DND-41 (cell line): ENCODE measurements at places on chromosomes 12 and 14.

DNA sequence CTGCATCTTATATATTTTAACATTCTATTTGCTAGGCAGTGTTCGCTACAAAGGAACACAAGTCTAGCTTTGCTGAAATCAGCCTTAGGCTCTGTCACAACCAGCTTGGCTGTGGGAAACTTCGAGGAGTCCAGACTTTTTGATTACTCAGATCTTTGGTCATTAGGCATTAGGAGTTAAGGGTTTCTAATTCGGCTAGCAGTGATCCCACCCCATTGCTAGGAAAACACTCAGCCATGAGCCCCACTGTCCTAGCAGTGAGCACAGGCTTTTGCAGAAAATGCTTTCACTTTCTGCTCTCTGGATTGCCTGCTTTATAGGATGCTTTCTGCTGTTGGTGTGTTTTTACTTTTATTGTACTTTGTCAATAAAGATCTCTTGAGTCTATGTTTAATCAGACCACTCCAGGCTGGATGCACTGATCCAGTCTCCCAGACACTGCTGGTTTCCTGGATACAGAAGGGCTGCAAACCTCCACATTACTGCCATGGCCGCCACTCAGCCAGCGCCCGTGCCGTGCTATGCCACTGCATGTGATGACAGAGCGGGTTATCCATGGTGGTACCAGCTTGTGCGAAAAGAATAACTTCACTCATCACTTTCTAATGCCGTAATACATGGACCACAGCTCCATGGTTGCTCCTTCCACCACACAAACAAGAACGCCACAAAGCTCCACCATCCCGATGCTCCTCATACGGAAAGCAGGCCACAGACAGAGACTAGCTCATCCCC is 41.0 kb upstream of the PYGL start:
- no peak for DNase-seq

DNA sequence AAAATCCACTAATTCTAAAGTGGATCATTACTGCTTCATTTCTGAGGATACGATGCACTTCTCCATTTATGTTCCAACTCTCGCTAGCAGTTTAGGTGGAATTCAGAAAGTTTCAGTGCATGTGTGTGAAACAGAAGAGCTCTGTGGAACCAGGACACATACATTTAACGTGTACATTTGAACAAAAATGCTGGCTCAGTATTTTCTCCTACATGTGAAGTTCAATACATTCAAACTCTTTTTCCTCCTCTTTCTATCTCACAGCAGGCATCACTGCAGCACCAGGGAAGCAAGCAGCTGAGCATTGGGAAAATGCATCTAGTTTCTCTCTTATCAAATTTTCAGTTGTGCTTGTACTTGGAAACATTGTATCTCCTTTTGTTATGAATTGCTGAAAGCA is 169.4 kb upstream of the CNTN1 start:
- DNase-seq, result no peak

DNA sequence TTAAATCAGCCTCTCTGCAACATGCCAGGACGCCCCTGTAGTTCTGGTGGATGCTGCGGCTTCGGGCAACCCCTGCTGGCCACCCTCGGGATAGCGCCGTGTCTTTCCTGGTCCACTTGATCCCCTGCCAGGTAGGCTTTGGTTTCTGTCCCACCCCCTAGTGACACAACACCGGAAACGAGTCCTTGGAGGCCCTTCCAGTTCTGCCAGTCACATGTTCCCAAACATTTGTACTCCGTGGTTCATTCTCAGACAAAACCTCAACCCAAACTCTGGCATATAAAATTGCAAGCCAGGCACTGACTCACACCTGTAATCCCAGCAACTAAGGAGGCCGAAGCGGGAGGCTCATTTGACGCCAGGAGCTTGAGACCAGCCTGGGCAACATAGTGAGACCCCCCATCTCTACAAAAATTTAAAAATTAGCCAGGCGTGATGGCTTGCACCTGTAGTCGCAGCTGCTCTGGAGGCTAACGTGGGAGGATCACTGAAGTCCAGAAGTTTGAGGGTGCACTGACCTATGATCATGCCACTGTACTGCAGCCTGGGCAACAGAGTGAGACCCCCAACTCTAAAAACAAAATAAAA is 37.0 kb downstream of the RASAL1 start:
- DNase-seq, result peak; percentile 86

DNA sequence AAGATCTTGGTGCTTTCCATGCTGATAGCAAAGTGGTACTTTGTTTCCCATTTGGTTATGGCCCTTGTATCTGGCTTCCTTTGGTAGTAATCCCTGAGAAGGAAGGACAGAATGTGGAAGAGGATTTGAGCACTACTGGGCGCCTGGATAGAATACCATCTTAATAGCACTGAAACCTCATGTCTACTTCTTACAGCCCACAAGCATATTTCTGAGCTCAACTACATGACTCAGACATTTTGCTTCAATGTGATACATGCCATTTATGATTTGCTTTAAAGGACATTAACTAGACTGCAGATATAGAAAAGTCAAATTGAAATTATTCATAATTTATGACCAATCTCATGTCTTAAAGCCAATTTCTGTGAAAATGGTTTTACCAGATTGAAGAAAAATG is 80.4 kb downstream of the LIN7A start:
- no peak for DNase-seq

DNA sequence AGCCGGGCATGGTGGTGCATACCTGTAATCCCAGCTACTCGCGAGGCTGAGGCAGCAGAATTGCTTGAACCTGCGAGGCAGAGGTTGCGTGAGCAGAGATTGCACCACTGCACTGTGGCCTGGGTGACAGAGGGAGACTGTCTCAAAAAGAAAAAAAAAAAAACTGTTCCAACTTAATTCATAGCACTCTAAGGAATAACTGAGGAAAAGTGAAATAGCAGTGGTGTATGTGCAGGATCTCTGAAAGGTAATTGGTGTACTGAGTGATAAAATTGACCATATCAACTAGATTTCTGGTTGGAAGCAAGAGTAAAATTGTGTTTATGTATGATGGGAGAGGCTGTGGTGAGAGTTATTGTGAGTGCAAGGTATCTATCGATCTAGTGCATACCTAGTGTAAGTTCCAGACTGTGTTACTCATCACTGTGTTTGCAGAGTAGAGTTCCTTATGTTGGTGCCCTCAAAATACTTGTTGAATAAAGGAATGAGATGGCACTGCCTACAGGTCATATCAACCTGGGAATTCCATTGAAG is 6.3 kb downstream of the CAND1 start:
- no peak for DNase-seq
